ENCODE measurements at places on chromosomes 2 and 18. TPM values are rescaled to one million over a fixed set of nuclear protein-coding genes. Genes with fewer than 3 reads are reported as not detected.

DNA sequence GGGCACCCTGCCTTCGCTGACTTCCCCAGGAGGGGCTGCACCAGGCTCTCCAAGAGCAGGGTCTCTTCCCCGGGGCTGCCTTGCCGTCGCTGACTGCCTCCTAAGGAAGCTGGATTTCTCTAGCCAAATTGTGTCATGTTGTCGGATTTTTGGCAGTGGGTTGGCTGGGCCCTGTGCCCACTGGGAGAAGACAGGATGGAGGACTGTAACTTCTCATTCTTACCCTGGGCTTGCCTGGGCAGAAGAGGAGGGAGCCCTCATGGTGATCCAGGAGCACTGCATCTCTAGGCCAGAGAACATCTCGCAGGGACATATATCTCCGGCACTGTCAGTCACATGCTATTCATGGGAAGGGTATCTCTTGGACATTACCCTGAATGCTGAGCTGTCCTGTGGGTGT lies 6.3 kb downstream of the MYO7B start:
- no peak for DNase-seq

The IL36B gene
- not detected for total RNA-seq

The ZSWIM2 gene
- total RNA-seq, result 0.41 TPM

DNA sequence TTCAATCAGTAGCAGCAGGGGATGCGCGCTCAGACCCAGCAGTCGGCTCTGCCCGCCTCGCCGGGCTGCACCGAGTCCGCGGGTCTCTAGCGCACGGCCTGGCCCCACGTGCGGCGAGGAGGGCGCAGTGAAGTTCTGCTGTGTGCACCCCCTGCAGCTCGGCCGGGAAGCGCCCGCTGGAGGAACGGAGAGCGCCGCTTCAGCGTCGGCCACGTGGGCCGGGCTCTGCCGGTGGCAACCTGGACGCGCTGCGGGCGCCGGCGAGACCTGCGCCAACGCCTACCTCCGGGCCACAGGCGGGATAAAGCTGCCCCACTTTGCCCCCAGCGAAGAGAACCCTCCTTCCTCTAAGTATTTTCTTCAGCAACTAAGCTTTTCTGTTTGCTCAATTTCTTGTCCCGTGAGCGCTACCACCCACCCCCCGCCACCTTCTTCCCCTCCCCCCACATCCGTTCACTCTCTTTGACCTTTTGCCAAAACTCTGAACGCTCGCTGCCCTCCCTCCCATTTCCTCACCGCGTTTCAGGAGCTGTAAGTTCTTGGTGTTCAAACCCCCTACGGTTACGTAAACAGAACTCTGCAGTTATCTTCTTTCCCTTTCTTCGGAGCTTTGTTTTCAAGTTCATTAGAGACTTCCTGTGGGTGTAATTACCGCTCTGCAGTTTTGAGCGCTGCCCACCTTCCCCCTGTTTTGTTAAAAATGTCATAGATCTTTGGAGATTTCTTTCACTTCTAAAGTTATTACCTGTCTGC lies 42.6 kb upstream of the EDAR start:
- DNase-seq, result peak; percentile 47

DNA sequence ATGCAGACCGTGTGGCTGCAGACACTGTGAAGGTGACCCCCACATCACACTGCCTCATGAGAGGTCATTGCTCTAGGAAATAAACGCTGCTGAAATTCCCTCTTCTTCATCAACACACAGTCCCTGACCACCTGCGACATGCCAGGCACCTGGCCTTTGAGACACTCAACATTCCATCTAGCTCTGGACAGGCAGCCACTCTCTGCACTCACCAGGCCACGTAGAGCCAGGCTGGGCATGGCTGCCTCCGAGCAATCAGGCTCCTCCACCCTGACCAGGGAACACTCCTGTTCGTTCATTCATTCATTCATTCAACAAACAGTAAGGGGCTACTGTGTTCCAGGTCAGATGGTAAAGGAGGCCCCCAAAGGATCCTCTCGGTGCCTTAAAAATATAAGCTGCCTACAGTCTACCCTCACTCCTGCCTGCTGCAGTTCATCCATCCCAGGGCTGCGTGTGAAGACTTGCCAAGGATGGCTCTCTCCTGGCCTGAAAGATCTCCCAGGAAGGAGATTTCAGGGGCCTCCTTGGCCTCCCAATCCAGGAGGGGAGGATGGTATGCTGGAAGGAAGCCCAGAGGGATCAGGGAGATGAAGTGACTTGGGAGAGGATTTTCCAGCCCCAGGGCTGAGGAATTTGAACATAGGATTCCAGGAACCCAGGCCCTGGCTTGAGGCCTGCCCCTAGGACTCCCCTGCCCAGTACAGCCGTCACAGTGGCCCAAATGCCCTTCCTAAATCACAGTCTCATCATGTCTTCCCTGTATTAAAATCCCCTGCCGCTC lies 66.7 kb downstream of the TNS1 start:
- DNase-seq, result no peak

- DNase-seq, result no peak
These were observed 3.5 kb downstream of the ESPNL start for GRCh38 chr2:238103465-238104225.

GRCh38 chr2:197167608-197168314 lies 142.8 kb downstream of the ANKRD44 start:
- no peak for DNase-seq

DNA sequence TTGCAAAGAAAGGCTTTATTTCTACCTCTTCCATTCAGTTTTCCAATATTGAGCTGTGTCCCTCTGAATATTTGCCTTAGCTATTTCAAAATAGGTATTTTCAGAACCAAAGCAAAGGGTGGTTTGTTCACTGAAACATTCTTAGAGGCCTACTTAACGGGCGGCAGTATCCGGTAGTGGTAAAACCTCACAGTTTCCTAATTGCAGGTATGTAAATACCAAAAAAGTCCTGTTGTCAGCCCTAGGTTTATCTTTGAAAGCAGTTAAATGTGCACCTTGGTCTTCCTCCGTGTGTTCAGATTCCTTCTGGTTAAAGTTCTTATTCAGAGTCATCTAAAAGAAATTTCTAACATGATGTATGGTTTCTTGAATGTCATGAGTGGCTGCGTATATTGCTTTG lies 38.9 kb downstream of the CCNT2 start:
- no peak for DNase-seq

- no peak for DNase-seq
These were observed 233.5 kb downstream of the MYT1L start for GRCh38 chr2:2097549-2097948.

- no peak for DNase-seq
These were observed 104.3 kb downstream of the PLB1 start for GRCh38 chr2:28600181-28600580.

The CREG2 gene
- 9.8 TPM for total RNA-seq

DNA sequence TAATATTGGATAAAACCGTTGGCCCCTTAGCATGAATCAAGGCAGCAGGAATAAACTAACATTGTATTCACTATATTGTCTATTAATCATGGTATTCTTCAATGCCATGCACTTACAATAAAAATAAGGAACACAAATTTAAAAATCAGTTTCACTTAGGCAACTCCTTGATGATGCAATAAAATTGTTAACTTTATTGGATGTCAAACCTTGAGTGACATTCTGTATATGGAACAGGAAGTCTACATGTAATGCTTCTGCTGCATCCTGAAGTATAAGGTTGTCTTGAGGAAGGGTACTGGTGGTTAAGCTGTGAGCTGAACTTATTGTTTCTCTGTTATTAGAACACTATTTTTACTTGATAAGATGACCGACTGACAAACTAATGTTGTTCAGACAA lies 605.5 kb downstream of the SATB2 start:
- no peak for DNase-seq

DNA sequence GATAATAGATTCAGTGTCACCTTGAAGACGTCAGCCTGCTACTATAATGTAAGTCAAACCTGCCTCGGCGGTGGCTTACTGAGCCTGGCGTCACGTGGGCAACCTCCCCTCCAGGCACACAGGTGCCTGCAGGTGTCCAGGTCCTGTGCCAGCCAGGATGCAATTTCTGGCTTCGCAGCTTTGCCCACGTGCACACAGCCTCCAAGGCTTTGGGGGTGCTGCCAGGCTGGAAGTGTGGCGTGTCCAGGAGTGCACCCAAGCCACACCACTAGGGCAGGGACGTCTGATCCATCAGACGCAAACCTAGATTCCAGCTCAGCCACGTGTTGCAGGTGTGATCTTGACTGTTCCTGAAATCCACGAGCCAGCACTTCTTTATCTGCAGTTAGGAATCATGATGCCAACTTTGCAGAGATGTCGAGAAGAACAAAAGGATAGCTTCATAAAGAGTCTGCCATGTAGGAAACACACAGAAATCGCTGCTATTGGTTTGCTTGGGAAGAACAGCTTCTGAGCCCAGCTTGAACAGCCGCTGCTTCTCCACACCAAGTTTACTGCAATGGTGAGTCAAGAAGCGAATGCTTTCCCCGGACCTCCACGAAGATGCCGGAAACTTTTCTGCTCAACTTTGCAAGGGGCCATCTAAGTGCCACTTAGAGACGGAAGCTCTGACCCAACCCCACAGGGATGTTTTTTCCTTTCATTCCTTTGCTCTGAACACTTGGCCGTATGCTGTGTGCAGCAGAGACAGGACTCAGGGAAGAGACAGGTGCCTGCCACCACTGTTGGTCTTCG lies 84.2 kb upstream of the SALL3 start:
- DNase-seq, result no peak

DNA sequence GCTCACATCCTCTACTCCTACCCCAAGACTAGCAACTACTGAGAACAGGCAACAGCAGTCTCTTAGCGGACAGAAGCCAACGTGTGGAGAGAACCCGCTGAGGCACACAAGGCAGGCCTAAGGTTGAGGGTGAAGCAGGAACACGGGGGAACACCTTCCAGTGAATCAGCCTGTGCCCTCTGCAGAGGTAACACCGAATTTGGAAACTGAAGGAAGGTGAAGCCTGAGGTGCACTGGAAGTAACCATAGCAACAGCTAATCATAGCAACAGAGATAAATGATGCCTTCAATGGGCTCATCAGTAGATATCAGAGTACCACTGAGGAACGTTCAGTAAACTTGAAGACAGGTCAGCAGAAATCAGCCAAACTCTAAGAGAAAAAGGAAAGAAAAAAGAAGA lies 43.3 kb downstream of the OSBPL1A start:
- DNase-seq, result no peak

DNA sequence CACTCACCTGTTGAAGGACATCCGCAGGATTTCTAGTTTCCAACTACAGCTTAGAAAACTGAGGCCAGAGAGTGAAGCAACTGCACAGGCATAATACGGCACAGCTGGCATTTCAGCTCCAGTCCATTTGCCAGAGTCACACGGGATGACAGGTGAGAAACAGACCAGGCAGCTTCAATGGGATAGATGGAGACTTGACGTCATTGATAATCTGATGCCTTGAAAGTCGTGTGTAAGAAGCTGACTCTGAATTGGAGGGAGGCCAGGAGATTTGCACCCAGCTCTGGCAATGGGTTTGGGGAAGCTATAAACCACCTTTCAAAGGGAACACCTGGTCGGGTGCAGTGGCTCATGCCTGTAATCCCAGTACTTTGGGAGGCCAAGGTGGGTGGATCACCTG lies 12.4 kb upstream of the DNMT3A start:
- DNase-seq, result no peak

The EN1 gene
- total RNA-seq, result not detected

The NAGK gene
- 49.7 TPM for total RNA-seq

- DNase-seq, result no peak
These were observed 38.0 kb downstream of the NPC1 start for GRCh38 chr18:23548275-23548674.

The GALR1 gene
- under 0.01 TPM for total RNA-seq

The CDK5R2 gene
- 5.3 TPM for total RNA-seq

DNA sequence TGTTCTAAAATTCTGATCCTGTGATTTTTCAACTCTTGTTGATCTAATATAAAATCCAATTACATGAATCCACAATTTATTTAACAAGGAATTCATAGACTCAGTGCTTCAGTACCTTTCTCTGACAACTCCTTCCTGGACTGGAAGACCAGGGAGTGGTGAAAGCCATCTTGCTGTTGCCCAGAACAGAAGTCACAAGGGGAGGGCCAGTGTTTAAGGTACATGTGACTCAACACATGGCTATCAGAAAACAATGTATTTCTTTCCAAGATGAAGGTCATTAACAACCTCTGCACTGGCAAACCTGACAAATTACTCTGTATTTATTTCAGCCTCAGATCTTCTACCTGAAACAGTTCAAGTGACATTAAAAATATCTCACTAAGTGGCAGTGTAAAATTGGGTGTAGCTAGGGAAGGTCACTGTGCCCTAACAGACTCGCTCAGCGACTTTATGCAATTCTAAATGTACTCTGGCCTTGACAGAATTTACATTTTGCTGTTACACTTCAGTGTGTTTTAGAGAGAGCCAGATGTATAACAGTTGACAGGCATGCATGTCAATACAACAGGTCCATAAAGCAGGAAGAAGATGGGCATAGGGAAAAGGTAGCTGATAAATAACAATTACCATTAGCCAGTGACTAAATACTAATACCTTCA lies 75.4 kb downstream of the NCKAP5 start:
- DNase-seq, result no peak

GRCh38 chr2:222523783-222524544 lies 99.6 kb downstream of the SGPP2 start:
- no peak for DNase-seq

The FTCDNL1 gene
- total RNA-seq, result 2.0 TPM

The DAPL1 gene
- not detected for total RNA-seq

The POTEI gene
- total RNA-seq, result under 0.01 TPM

The LHCGR gene
- total RNA-seq, result under 0.01 TPM

DNA sequence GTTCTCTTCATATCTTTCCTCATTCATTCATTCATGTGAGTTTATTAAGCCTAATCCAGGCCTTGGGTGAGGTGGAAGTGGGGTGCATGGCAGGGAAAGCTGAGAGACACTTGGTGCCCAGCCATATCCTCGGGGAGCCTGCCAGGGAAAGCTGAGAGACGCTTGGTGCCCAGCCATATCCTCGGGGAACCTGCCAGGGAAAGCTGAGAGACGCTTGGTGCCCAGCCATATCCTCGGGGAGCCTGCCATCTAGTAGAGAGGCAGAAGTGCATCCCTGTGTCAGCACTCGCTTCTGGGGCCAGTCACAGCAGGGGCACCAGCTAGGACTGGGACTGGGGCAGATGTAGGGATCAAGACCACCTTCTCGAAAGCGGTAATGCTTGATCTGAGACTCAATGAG lies 39.4 kb downstream of the DDX18 start:
- no peak for DNase-seq

The ADGRF3 gene
- under 0.01 TPM for total RNA-seq

DNA sequence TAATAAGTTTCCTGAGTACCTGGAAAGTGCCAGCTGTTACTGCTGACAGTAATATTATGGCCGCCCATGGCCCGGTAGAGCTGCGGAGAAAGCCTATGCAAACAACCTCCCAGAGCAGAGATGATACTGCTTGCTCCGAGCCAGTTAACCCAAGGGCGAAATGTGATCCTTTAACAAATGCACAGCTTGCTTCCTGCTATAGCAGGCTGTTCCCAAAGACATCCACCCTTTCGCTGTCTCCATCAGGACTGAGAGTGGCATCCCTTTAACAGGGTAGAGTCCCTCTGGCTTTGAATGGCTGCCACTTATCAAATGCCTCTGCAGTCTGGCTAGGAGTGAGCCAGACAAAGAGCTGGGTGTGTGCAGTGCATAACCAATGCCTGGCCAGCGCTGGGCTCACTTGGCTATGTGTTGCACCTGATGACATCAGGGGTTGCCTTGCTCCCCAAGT lies 69.7 kb upstream of the DAPL1 start:
- DNase-seq, result no peak
